ENCODE measurements at places on chromosomes 2 and 18. TPM values are rescaled to one million over a fixed set of nuclear protein-coding genes. Genes with fewer than 3 reads are reported as not detected.

The SPEG gene
- total RNA-seq = 13.8 TPM

The SERPINB12 gene
- total RNA-seq = not detected

The ALLC gene
- not detected for total RNA-seq

The PELI1 gene
- 14.8 TPM for total RNA-seq

The SKOR2 gene
- not detected for total RNA-seq

The LCT gene
- total RNA-seq = 0.04 TPM

The POTEI gene
- total RNA-seq = not detected

The DSG4 gene
- under 0.01 TPM for total RNA-seq

The GTF2A1L gene
- total RNA-seq = not detected

The PTPRN gene
- 0.08 TPM for total RNA-seq

The ANKRD30B gene
- not detected for total RNA-seq

The PROKR1 gene
- not detected for total RNA-seq

The ACYP2 gene
- total RNA-seq = 11.6 TPM

The ZNF385B gene
- total RNA-seq = not detected

The TACR1 gene
- not detected for total RNA-seq
